Stomach (tissue), 19 donors: ENCODE measurements at places on chromosomes 16 and 17. TPM values are rescaled to one million over a fixed set of nuclear protein-coding genes. Genes with fewer than 3 reads are reported as not detected.

The NOTUM gene
- not detected for total RNA-seq

The RBFOX1 gene
- total RNA-seq: not detected

The PROCA1 gene
- not detected for total RNA-seq

The NFATC3 gene
- total RNA-seq: 20.1 TPM

The AXIN1 gene
- 11.7 TPM for total RNA-seq

The SYCE1L gene
- total RNA-seq: not detected

The SCO1 gene
- 25.2 TPM for total RNA-seq

The DLG4 gene
- 3.5 TPM for total RNA-seq

The TMEM220 gene
- not detected for total RNA-seq
